ENCODE measurements at places on chromosomes 4 and X. TPM values are rescaled to one million over a fixed set of nuclear protein-coding genes. Genes with fewer than 3 reads are reported as not detected.
A peak's percentile ranks its signal among the peaks of the same experiment; 100 is the strongest.

DNA sequence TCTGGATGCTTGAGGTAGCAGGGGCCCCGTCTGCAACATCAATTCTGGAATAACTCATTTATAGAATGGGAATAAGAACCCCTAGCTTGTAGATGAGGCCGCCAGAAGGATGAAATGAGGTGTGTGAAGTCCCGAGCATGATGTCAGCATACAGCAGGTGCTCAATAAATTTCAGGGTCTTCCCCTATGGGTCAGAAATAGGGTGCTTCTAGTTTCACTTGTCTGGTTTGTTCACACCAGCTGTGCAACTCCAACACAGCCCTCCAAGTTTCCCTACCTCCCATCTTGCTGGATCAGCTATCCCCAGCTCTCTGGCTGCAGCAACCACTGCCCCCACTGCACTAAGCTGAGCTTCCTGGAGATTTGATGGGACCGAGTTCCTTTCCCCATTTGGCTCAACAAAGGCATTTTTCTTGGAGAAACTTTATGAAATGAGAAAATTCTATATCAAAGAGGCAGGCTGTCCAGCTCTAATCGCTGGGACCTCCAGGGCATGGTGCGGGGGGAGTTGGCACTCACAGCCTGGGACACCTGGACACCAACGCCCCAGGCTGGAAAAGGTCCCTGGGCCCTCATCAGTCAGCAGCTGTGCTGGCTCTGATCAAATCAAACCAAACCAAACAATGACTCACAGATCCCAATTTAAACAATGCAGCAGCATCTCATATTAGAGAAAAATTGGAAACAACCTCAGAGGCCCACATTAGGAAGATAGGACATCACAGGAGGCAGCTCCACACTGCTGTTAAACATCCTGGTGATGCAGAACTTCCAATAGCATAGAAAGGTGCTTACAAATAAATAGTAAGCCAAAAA is 13.3 kb downstream of the SLC2A9 start:
- H3K27ac ChIP-seq: peak overlapping the region; percentile 86
- no peaks in the 10 kb centered on the region for H3K27me3 ChIP-seq
- no peak overlapping the region for H3K4me3 ChIP-seq
- H3K4me1 ChIP-seq: peaks cover 39% of the 10 kb centered on the region

DNA sequence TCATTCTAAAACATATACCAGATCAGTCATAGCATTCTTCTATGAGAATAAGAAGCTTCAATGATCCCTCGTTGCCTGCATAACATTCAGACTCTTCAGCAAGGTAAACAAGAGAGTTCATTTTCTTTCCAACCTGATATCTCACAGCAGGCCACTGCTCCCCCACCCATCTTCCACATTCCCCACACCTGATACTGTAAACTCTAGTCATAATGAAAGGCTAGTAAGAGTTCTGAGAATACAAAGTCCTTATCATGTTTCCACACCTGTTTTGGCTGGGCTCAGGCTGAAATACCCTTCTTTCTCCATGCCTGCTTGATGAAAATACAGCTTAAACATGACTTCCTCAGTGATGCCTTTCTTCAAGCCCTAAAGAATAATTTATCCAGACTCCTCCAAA is 2.3 kb upstream of the AASDH start:
- no peak overlapping the region for H3K27ac ChIP-seq
- no peak for DNase-seq
- H3K4me1 ChIP-seq: peaks cover 9% of the 10 kb centered on the region
- no peaks in the 10 kb centered on the region for H3K27me3 ChIP-seq
- H3K36me3 ChIP-seq: no peaks in the 10 kb centered on the region
- no peak overlapping the region for H3K4me3 ChIP-seq

- no peak overlapping the region for H3K4me3 ChIP-seq
- peak; percentile 67 for DNase-seq
- H3K27ac ChIP-seq: peak overlapping the region; percentile 86
- H3K27me3 ChIP-seq: no peaks in the 10 kb centered on the region
- H3K4me1 ChIP-seq: no peaks in the 10 kb centered on the region
Measured at GRCh38 chrX:136065044-136065671, 79.9 kb downstream of the SLC9A6 start.

DNA sequence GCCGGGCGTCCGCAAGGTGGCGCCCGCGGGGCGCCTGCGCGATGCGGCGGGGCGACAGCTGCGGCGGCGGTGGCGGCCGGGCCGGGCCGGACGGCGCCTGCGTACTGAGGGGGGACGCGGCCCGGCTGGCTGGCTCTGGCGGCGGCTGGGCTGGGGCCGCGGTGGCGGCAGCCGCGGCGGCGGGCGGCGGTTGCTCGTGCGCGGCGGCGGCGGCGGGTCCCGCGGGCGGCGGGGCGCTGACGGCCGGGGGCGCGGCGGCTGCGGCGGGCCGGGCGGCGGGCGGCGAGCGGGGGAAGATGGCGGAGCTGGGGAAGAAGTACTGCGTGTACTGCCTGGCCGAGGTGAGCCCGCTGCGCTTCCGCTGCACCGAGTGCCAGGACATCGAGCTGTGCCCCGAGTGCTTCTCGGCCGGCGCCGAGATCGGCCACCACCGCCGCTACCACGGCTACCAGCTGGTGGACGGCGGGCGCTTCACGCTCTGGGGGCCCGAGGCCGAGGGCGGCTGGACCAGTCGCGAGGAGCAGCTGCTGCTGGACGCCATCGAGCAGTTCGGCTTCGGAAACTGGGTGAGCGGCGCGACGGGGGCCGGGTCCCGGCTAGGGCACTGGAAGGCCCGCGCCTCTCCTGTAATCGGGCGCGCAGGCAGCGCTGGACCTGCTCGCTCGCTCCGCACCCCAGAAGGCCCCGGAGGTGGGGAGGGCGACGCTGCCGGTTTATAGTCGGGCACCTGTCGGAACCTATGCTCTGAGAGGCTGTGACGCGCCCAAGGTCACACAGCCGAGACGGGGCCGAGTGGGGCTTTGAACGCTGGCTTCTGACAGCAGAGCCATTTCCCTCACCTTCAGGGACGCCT is at the start of gene TADA2B:
Gene TADA2B, plus strand, starts transcription at position 89 of the 853 bp plus-strand sequence. Its CDS starts 208 bp downstream, at position 297.
- H3K27ac ChIP-seq: peak within 1 kb of the TSS; percentile 92
- H3K36me3 ChIP-seq: peaks cover 3% of the 10 kb centered on the region
- peak within 1 kb of the TSS; percentile 99 for H3K4me3 ChIP-seq
- H3K4me1 ChIP-seq: peaks cover 62% of the 10 kb centered on the region
- DNase-seq: peak; percentile 53

SPIN2A gene
- polyA plus RNA-seq: 0.38 TPM

FAM53A gene
- 1.4 TPM for polyA plus RNA-seq

IL2 gene
- not detected for polyA plus RNA-seq

ZGRF1 gene
- polyA plus RNA-seq: 4.0 TPM

GRCh38 chr4:68360231-68360968 is 10.5 kb upstream of the YTHDC1 start:
- no peaks in the 10 kb centered on the region for H3K27me3 ChIP-seq
- no peaks in the 10 kb centered on the region for H3K4me1 ChIP-seq
- H3K27ac ChIP-seq: no peak overlapping the region
- H3K36me3 ChIP-seq: no peaks in the 10 kb centered on the region
- DNase-seq: no peak
- H3K4me3 ChIP-seq: no peak overlapping the region

- no peak overlapping the region for H3K4me3 ChIP-seq
- no peak for DNase-seq
- H3K36me3 ChIP-seq: no peaks in the 10 kb centered on the region
- no peaks in the 10 kb centered on the region for H3K4me1 ChIP-seq
- H3K27ac ChIP-seq: no peak overlapping the region
- no peaks in the 10 kb centered on the region for H3K27me3 ChIP-seq
Measured at GRCh38 chr4:130110189-130110588, 1014.2 kb downstream of the C4orf33 start.

- peak; percentile 79 for DNase-seq
- no peaks in the 10 kb centered on the region for H3K4me1 ChIP-seq
- H3K4me3 ChIP-seq: peak within 1 kb of the TSS; percentile 59
- H3K27me3 ChIP-seq: no peaks in the 10 kb centered on the region
- H3K27ac ChIP-seq: peak within 1 kb of the TSS; percentile 82
Measured at GRCh38 chrX:118116713-118117550, at the start of gene KLHL13. Gene KLHL13 (minus strand): TSS chrX:118116810. CDS start chrX:118028473, 88,337 bp downstream.

DNA sequence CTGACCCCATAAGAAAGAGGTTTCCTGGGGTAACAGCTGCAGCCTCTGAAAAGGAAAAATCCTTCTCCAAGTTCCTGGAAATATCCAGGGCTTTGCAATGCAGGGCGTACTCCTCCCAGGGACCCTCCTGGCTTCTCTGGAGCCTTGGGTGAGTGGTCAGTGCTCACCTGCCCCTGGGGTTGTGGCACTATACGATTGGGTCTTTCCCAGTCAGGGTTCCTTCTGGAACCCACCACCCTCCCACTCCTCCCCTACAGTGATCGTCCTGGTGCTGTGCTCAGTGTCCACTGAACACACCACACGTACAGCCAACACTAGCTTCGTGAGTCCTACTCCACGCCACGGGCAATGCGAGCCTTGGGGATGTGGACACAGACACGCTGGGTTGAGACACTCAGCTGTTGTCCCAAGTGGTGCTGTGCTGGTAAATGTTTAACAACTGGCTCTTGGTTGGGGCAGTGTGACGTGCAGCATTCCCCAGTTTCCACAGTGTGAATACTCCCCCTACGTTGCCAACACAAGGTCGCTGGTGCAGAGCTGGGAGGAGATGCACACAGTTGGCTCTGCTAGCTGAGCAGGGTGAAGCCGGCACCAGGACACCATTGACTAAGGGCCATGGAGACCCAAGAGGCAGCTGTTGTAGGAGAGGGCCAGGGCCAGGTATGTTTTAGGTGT is 65.4 kb downstream of the HTRA3 start:
- H3K27me3 ChIP-seq: no peaks in the 10 kb centered on the region
- DNase-seq: peak; percentile 57
- H3K36me3 ChIP-seq: no peaks in the 10 kb centered on the region
- H3K27ac ChIP-seq: no peak overlapping the region

SLC6A8 gene
- 15.9 TPM for polyA plus RNA-seq

GRCh38 chr4:89298155-89298554 is 9.4 kb downstream of the GPRIN3 start:
- no peaks in the 10 kb centered on the region for H3K27me3 ChIP-seq
- DNase-seq: peak; percentile 62
- no peaks in the 10 kb centered on the region for H3K36me3 ChIP-seq
- H3K4me3 ChIP-seq: no peak overlapping the region
- H3K27ac ChIP-seq: peak overlapping the region; percentile 87

DNA sequence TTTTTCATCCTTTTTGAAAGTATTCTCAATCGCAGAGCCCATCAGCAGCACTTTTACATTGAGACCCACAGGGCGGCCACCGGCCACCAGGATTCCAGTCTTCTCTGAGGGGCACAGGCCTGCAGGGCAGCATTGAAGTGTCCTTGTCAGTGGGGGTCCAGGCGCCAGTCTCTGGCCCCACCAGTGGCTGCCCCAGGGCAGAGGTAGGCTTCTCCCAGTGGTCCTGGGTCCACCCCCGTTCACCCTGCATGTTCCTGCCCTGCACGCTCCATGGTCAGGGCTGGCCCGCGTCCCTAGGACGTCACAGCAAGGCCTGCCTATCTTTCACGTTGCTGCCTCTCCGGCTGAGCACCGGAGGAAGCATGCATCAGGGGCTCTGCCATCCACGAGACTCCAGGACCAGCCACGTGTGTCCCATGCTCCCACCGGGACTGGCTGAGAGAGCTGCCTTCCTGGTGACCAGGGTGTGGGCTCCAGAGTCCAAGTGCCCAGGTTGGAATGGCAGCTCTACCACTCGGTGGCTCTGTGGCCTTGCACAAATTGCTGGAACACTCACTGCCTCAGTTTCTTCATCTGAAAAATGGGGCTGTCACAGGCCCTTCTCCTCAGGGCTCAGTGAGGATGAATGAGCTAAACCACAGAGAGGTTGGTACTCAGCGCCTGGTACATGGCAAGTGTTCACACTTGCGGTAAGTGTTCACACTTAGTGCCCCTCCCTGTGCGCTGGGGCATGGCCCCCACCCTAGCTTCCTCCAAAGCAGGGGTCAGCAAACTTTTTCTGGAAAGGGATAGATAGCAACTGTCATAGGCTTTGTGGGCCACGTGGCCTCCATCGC is 30.7 kb upstream of the JAKMIP1 start:
- no peak overlapping the region for H3K4me3 ChIP-seq
- H3K4me1 ChIP-seq: no peaks in the 10 kb centered on the region
- no peak for DNase-seq

RPL36A gene
- 2,694 TPM for polyA plus RNA-seq

DMRTC1B gene
- 2.9 TPM for polyA plus RNA-seq

DNA sequence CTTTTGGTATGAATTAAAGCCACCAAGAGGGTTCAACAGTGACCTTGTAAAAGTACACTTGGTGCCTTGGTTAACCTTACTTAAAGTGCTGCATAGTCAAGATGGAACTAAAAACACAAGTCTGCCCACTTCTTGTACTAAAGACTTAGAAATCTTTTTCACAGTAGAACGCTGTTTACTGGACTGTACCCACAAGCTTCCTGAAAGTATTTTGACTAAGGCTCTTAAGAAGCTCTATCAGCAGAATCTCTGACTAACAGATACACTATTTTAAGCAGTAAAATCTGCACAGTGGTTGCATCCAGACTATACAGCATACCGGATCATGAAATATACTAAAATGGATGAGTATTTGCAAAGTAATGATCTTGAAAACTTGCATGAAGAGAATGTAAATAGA is 7.2 kb downstream of the RAB28 start:
- H3K27ac ChIP-seq: no peak overlapping the region
- no peak overlapping the region for H3K4me3 ChIP-seq
- H3K4me1 ChIP-seq: no peaks in the 10 kb centered on the region
- H3K36me3 ChIP-seq: no peaks in the 10 kb centered on the region
- DNase-seq: no peak
- H3K27me3 ChIP-seq: no peaks in the 10 kb centered on the region

GRCh38 chr4:189176002-189176401 is 764.7 kb upstream of the FRG1 start:
- DNase-seq: no peak
- H3K27ac ChIP-seq: no peak overlapping the region
- H3K4me3 ChIP-seq: no peak overlapping the region
- no peaks in the 10 kb centered on the region for H3K4me1 ChIP-seq
- no peaks in the 10 kb centered on the region for H3K36me3 ChIP-seq

DNA sequence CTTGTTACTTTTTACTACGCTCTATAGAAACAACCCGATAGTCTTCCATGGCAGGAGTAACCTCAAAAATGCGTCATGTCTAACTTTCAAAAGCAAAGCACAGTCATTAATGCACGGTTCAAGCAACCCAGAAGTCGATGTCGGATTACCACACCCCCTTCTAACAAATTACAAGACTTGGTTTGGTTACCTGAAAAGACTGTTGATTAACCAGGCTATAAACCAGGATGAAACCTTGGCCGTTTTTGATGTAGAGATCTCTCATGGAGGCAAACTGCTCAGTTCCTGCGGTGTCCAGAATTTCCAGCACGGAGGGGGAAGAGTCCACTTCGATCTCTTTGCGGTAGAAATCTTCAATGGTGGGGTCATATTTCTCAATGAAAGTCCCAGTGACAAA is 2.4 kb downstream of the RAP2C start:
- H3K27ac ChIP-seq: peak overlapping the region; percentile 96
- H3K27me3 ChIP-seq: no peaks in the 10 kb centered on the region
- no peaks in the 10 kb centered on the region for H3K4me1 ChIP-seq
- H3K36me3 ChIP-seq: no peaks in the 10 kb centered on the region
- DNase-seq: no peak

- no peaks in the 10 kb centered on the region for H3K4me1 ChIP-seq
- H3K27ac ChIP-seq: no peak overlapping the region
- no peak overlapping the region for H3K4me3 ChIP-seq
- DNase-seq: peak; percentile 2
- H3K27me3 ChIP-seq: no peaks in the 10 kb centered on the region
Measured at GRCh38 chr4:144283526-144283925, 143.0 kb upstream of the GYPA start.

All from stomach (tissue), 19 donors.